Stimulated activated CD4-positive, alpha-beta T cell treated with anti-CD3 and anti-CD28 coated beads, Interleukin-1b, Interleukin-23, amount 100 ng/mL, for 1 hour (primary cell): ENCODE measurements at places on chromosomes 1 and 21.

DNA sequence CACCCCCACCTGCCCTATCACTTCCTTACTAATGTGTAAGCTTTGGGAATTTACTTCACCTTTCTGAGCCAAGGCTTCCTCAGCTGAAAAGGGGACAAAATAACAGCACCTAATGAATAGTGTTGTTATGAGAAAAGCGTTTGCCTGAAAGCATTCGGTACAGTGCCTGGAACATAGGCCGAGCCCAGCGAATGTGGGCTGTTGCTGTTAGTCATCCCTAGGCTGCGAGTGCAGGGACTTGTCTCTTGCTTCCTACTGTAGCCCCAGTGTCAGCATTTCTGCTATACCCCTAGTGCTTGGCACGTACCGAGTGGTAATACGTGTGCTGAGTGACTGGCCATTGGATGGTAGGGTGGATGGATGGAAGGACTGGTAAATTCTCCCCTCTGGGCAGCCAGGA, 16.7 kb upstream of the KPNA6 start:
- DNase-seq = no peak

- no peak for DNase-seq
Measured at GRCh38 chr1:236065509-236066005, 667 bp upstream of the NID1 start.

- no peak for DNase-seq
Measured at GRCh38 chr1:41447995-41448770, 36.3 kb downstream of the EDN2 start.

- no peak for DNase-seq
Measured at GRCh38 chr21:25396135-25396711, 211.1 kb downstream of the MRPL39 start.

DNA sequence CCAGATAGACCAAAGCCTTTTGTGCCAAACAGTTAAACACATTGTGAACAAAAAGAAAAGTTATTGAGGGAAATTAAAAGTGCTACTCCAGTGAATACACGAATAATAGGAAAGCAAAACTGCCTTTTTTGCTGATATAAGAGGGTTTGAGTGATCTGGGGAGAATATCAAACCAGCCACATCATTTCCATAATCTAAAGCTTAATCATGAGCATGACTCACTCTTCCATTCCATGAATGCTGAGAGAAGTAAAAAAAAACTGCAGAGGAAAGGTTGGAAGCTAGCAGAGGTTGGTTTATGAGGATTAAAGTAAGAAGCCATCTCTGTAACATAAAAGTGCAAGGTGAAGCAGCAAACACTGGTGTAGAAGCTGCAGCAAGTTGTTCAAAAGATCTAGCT, 350.6 kb upstream of the NCAM2 start:
- no peak for DNase-seq

- no peak for DNase-seq
Measured at GRCh38 chr1:160558660-160559380, 20.5 kb downstream of the CD84 start.

GRCh38 chr1:195915826-195916225, 692.4 kb downstream of the KCNT2 start:
- no peak for DNase-seq

GRCh38 chr1:5911871-5912271, 80.4 kb downstream of the NPHP4 start:
- no peak for DNase-seq

DNA sequence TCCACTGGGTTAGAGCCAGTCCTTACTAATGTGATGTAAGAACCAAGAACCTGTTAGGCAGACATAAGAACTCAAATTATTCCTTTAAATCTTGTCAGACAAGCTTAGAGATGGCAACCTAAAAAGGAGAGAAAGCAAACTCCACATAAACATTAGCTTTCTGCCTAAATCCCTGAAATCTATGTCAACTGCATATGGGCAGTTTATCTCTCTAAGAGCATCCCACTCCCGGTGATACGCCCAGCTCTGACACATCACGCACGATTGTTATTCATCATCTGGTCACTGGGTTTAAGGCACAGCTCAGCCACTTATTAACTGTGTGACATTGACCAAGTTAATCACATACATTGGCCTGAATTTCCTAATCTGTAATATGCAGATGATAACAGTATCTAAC, 323.7 kb downstream of the HHIPL2 start:
- no peak for DNase-seq

- DNase-seq = no peak
Measured at GRCh38 chr1:148354284-148354912, 128.7 kb downstream of the PPIAL4G start.

DNA sequence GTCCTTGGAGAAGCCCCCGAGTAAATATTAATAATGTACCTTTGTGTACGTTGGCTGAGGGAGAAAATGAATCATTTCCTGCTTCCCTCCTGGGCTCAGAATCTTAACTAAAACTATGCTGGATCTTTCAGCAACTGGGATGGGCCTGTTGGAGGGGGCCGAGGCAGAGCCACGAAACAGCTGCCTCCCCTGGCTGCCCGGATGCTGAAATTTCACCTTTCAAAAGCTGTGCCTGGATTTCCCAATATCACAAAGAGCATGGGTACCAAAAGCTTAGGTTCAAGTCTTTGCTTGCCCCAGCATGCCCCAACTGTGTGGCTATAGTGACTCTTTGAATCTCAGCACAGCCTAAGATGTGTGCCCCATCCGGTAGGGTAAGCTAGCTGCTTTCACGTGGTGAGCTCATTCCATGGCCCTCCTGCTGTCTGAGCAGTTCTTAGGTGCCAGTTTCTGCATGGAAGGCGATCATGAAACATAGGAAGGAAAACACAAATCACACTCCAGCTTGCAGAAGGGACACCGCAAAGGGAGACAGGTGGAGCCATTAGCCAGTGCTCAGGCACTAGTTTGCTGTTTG, 473.5 kb downstream of the PTPRU start:
- DNase-seq = no peak

GRCh38 chr1:147837129-147837963, 65.2 kb upstream of the GJA8 start:
- DNase-seq = no peak

DNA sequence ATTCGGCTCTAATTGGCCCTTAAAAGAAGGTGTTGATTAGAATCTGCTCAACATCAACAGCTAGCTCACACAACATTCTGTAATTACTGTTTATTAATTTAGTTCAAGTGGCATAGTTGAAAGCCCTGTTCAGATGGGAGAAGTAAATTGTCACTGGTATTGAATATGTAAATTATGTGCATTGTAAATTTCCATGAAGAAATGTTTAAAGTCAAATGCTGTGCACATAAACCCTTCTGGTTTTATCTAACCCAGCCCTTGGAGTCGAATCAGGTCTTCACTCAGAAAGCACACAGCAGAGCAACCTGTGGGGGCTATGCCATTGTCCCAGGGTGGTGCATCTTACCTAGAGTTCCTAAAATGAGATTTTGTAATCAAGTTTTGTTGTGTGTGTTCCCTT, 65.4 kb upstream of the LMO4 start:
- no peak for DNase-seq

DNA sequence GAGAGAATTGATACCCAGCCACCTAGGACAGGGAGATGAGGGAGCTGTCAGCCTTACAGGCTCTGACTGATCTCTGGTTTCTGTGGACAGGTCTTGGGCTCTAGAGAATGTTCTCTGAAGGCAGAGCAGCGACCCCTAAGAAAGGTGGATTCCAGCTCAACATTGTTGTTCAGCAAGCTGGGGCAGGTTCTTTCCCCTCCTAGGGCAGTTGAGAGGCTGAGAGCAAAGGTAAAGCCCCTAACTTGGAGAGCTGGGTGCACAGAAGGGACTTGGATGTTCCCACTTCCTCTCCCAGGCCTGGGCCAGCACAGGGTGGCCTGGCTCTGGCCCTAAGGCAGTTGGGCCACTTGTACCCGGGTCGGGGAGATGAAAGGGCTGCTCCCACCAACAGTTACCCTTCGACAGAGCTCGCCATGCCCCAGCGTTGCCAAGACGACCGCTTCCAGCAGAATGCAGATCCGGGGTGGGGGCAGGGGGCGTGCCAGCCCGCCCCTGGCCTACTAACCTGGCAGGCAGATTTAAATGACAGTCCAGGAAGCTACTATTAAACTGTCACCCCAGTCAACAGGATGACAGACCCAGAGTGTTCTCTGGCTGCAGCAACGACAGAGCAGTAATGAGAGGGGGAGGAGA, 31.6 kb downstream of the LRP8 start:
- DNase-seq = no peak

GRCh38 chr1:198234520-198235251, 77.9 kb downstream of the NEK7 start:
- no peak for DNase-seq

GRCh38 chr1:98030483-98030882, 109.6 kb upstream of the DPYD start:
- no peak for DNase-seq

DNA sequence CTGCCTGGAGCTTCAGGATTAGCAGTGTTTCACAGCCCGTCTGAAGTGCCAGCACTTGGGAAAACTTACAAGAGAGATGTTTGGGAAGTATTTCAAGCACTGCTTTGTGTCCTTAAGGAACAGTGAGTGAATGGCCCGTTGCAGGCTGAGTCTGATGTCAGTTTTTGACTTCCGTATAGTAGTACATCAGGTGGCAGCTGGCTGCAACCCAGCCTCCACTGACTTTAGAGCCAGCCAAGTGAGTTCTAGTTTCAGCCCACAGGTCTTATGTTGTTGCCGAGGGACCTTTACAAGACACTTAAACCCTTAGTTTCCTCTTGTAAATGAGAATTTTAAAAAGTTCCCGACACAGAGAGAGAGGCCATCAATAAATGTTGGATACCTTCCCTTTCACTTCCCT, 35.0 kb downstream of the UCK2 start:
- no peak for DNase-seq

DNA sequence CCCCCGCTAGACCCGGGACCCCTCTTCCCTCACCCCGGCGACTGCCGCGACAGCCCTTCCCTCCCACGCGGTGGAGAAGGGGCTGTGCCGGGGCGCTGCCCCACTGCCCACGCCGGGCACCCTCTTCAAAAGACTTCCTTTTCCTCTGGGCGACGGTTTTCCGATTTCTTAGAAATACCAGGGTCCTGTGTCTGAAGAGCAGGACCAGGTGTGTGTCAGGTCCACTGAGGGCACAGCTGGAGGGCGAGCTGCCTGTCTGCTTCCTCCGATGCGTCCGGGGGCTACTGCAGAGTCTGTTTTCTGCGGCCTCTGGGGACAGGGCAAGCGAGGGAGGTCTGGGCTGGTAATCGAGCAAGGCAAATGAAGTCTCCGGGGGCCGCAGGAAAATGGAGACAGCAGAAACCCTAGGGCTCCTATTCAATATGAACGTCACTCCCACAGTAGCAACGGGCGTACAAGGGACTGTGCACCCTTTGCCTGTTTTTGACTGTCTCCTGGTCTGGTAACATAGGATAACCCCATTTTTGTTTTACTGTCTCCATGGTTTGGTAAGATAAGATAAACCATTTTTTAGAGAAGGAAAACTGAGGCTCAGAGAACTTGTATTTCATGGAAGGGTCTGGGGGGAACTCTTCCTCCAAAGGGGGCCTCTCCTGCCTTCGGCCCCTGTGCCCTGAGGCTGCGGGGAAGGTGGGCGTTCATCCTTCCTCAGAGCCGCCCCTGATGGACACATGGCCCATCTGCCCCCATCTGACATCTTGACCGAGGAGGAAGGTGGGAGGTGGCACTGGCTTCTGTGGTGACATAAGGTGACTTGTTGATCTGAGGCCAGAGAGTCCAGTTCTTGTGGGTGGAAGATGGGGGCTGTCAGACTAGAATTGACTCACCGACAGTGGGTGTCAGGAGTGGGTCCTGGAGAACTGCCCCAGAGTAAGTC, 970 bp downstream of the TNFRSF1B start:
- DNase-seq = no peak

GRCh38 chr1:224273641-224274040, 56.3 kb downstream of the NVL start:
- DNase-seq = no peak

DNA sequence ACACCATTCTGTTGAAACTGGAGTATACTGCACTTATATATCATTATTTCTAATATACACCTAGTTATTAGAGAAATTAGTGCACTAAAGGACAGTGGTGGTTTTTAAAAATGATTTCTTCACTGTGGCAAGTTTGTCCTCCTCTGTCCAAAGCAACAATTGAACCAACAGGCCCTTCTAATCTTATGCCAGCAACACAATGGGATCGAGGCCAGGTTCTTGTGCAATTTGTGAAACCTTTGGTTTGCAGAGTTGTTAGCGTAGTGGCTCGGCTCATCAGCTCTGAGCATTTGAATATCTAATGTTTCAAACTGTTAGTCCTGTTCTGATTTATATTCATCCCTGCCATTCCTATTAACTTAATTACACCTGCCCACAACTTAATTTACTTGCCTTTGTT, 9.9 kb upstream of the LRRC39 start:
- no peak for DNase-seq

GRCh38 chr1:10195570-10195969, 14.8 kb upstream of the KIF1B start:
- no peak for DNase-seq

DNA sequence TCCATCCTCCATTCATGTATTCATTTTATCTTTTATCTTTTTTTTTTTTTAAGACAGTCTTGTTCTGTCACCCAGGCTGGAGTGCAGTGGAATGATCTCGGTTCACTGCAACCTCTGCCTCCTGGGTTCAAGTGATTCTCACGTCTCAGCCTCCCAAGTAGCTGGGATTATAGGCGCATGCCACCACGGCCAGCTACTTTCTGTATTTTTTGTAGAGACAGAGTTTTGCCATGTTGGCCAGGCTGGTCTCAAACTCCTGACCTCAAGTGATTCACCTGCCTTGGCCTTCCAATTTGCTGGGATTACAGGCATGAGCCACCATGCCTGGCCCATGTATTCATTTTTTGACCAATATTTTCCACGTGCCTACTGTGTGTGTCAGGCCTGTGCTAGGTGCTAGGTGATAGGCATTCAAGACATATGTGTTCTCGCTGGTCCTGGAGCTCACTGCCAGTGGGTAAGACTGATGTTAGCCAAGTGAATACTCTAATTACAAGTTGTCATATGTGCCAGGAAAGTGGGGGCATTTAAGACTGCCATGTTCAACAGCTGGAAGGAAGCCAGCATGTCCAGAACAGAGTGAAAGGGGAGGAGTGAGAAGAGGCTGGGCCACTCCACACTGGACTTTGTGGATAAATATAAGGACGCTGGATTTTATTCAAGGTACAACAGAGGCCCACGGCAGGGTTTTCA, 5.3 kb upstream of the CELSR2 start:
- DNase-seq = no peak

GRCh38 chr1:248730507-248731335, 24.8 kb downstream of the LYPD8 start:
- no peak for DNase-seq

DNA sequence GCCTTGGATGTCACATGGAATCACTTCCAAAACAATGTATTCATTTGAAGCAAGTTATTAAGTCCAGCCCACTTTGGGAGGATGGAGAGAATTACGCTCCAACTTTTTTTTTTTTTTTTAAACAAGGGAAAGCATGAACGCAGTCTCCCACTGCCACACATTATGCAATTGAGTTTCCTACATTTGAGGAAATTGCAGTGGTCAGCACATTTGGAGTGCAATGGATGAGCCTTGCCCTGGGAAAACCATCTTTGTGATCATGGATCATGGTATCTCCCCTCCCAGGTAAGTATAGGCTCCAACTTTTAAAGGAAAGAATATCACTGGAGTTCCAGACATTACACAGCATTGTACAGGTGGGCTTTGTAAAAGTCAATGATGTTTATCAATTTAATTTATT, 26.7 kb downstream of the MAP10 start:
- DNase-seq = no peak

- no peak for DNase-seq
Measured at GRCh38 chr1:15618655-15619525, 1.6 kb downstream of the DDI2 start.

GRCh38 chr1:183506561-183506960, 34.3 kb downstream of the SMG7 start:
- DNase-seq = no peak
